ENCODE measurements at places on chromosomes 1 and 21. TPM values are rescaled to one million over a fixed set of nuclear protein-coding genes. Genes with fewer than 3 reads are reported as not detected.

Gene DIO1
- not detected for total RNA-seq

Gene KRTAP19-8
- total RNA-seq, result not detected

Gene CYP4Z1
- not detected for total RNA-seq

Gene RNF207
- 12.6 TPM for total RNA-seq

Data from myometrial cell (primary cell).